RWPE2 (cell line): ENCODE measurements at places on chromosomes 7 and 10.
A peak's percentile ranks its signal among the peaks of the same experiment; 100 is the strongest.

- DNase-seq = no peak
Observed at GRCh38 chr10:132813560-132814468, 27.9 kb upstream of the NKX6-2 start.

GRCh38 chr10:83372646-83373045 is 766.7 kb upstream of the GHITM start:
- no peak for DNase-seq

DNA sequence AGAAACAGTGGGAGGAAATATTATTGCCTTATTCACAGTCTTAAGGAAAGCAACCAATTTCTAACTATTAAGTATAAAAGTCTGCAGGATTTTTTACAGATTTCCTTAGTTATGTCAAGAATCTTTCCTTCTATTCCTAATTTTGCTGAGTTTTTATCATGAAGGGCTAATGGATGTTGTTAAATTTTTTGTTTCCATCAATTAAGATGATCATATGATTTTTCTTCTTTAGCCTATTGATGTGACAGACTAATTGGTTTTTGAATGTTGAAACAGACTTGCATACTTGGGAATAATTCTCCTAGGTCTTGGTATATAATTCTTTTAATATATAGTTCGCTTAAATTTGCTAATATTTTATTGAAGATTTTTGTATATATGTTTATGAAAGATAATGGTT is 569.1 kb upstream of the KCND2 start:
- DNase-seq = no peak

GRCh38 chr7:102028206-102028826 is 210.9 kb downstream of the CUX1 start:
- DNase-seq = no peak

DNA sequence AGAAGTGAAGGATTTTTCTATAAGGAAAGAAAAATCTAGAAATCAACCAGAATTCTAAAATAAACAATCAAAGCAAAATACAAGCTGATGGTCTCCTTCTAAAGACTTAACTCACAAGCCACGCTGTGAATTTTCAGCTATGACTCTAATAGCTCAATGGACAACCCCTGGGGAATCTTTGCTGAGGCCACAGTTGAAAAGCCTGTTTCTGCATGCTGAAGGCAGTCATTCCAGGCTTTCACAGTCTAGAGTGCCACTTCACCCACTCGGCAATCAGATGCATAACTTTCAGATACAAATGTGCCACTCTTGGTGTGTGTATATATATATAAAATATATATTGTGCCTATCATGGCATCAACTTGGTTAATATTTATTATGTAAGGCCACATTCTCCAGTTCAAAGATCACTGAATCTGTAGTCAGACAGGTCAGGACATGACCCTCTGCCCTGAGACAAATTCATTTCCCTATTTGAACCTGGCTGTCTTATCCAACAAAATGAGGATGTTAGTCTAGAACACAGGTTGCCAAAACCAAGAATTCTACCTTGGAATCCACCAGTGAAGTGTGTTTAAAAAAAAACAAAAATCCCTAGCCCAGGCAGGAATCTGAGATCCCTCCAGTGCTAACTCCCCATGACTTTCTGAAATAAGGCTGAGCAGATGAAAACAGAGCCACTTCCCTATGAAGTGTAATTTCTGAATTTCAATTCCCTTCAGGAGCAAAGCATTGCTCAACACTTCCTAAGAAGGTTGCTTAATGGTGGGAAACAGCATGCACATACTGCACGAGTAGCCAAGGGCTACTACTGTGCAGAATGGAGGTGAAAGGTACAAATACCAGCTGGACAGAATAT is 9.9 kb downstream of the LIPA start:
- DNase-seq = no peak

GRCh38 chr7:40551685-40552576 is 417.1 kb downstream of the SUGCT start:
- no peak for DNase-seq

GRCh38 chr10:16559236-16559773 is 37.6 kb upstream of the C1QL3 start:
- DNase-seq = no peak

GRCh38 chr10:69515699-69516259 is 57.4 kb downstream of the NEUROG3 start:
- DNase-seq = peak; percentile 64

DNA sequence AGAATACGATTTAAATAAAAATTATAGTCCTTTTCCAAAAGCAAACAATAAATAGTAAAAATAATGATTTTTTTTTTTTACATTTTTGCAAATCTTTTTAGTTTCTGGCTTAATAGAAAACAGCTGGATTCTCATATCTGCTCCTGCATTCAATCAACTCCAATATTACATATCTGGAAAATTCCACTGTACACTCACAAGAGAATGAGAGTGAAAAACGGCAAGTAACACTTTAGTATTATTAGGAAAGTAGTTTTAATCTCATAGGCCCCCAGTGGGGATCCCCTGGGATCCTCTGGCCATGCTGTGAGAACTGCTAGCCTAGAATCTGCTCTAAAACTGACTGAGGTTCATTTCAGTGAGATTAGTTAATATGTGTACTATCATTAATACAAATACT is 128.6 kb upstream of the LRRN3 start:
- no peak for DNase-seq

GRCh38 chr7:130337410-130337971 is 7.1 kb upstream of the CPA5 start:
- no peak for DNase-seq

- no peak for DNase-seq
Observed at GRCh38 chr7:94401428-94401814, 6.7 kb downstream of the COL1A2 start.

GRCh38 chr10:119501690-119502089 is 40.8 kb downstream of the RGS10 start:
- DNase-seq = no peak
